ENCODE measurements at places on chromosomes 7 and 10.

DNA sequence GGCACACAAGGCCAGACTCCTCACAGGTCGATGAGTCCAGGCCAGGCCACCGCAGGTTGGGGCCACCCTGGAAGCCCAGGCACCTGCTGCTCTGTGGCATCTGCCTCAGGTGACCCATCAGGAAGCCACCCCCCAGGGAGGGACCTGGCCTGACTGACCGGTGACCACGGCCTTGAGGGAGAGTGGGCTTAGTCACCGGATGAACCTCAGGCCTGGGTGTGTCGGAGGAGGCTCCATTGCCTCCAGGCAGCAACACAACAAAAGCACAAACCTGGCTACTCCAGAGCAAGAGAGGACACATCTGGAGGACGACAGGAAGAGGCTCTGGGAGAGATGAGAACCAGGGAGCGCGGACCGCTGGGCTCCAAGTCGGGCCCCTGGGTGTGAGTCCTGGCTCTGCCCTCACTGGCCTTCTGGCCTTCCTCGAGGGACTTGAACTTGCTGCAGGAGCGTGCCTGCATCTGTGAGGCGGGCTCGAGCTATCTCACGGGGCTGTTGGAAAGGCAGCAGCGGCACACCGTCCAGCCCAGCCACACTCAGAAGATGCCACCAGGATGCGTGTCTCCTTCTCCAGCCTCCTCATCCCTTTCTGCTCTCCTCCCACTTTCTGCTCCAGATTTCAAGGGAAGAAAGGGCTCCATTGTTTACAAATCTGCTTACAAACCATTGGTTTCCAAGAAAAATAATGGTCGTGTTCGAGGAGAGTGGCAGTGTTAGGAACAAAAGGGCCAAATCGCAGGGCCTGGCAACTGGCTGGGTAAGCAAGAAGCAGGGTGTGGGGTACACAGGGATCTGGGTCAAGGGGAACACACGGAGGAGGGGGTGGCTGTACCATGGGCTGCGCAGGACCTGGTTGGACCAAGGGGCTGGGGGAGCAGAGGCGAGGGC is 152.9 kb downstream of the ADAM12 start:
- DNase-seq: no peak

DNA sequence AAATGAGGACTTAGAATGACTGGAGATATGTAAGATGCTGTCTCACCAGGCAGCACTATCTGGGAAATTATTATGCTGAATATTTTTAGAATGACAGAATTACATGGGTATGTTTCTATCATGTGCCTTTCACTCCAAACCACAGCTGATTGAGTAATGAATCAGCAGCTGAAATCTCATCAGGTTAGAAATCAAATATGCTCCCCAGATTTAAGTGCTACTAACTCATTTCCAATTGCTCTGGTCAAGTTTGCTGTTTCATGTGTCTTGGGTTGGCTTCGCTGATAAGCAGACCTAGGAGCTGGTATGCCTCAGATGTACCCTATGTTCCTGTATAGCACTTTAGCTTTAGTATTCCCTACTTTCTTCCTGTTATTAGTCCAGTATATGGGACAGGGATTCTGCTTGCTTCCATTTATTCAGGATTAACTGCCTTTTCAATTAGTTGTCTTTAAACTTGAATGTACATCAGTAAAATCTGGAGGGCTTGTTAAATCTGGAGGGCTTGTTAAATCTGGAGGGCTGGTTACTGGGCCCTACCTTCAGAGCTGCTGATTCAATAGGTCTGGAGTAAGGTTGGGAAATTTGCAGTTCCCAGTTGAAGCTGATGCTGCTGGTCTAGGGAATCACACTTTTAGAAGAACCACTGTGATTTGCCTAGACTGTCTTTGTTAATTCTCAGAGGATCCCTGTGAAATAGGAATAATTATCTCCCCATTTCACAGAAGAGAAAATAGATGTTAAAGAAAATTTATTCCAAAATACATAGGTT is 172.9 kb downstream of the DKK1 start:
- DNase-seq: no peak

GRCh38 chr10:52474265-52474664 is 160.2 kb downstream of the DKK1 start:
- DNase-seq: no peak

- DNase-seq: no peak
Measured at GRCh38 chr10:26556748-26557640, 118.9 kb downstream of the APBB1IP start.

DNA sequence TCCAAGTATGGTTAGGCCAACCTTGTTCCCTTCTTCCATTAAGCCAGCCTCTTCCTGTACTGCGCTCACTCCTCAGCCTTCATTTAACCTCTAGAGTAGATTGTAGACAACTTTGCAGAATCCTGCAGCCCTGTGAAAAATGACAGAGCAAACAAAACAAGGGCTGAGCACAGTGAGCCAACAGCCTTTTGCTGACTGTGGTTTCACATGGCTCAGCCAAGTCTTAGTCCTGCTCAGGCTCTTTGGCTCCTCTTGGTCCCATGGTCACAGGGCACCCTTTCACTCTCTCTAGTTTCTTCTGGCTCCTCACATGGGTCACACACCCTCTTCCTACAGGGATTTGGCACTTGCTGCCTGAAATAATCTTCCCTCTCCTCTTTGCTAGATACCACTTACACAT is 900.3 kb downstream of the CCSER2 start:
- no peak for DNase-seq

DNA sequence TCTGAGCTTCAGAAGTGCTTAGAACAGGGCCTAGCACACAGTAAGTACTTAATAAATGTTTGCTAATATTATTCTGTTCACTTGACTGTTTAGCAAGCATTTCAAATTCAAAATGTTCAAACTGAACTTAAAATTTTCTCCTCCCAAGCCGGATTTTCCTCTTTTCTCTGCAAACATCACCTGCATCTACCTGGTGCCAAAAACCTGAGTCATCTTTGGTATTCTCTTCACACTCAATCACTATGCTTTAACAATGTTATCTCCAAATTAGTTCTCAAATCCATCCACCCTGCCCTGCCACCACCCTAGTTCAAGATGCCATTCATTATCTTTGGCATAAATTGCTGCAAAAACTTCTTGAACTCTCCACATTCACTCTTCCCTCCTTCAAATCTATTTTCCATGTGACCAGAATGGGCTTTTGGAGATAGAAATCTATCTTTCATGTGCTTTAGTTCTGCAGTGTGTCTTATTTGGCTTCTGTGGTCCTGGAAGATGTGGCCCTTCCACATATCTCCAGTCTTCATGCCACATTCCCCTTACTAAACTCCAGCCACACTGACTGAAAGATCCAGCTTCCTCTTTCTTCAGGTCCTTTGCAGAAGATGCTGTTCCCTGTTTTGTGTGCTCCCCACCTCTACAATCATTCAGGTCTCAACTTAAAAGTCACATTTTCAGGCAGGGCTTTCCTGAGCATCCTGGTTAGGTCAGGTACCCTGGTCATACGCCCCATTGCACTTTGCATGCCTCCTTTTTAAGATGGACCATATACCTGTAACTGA is 2.0 kb downstream of the GGCT start:
- no peak for DNase-seq

DNA sequence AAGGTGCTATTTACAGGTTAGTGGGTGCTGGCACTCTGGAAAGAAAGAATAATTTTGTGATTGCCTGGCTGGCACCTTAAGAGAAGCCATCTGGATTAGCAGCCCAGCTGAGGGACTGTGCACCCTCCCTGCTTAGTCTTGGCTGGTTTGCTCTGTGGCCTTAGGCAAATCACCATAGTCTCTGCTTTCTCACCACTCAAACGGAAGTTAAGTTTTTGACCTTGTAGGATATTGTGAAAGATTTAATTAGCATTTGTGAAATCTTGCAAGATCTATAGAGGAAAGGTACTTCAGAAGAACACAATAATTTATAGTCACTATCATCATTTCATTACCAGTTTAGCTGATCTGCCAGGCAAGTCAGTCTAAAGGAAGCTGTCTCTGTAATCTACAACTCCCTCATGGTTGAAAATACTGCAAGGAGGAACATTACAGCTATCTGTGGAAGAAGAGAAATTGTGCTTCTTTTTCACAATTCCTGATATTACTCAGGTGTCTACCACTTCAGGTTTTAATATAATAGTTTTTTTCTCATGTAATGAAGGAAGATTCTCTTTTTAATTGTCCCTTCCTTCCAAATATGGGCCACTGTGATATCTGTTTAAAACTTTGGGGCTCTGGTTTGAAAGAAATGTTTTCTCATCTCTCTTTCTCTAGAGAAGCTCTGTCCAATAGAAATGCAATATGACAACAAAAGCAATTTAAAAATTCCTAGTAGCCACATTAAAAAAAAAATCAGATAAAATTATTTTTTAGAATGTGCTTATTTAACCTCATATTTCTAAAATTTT is 219.6 kb downstream of the PTEN start:
- no peak for DNase-seq

- no peak for DNase-seq
Measured at GRCh38 chr10:69458430-69459100, 7.3 kb downstream of the TSPAN15 start.

Measured in cardiac septum (tissue), 1 donor.